Common myeloid progenitor, CD34-positive (primary cell): ENCODE measurements at places on chromosomes 13 and 19.
A peak's percentile ranks its signal among the peaks of the same experiment; 100 is the strongest.

- no peak for DNase-seq
Observed at GRCh38 chr13:77437267-77437666, 98.2 kb upstream of the SCEL start.

GRCh38 chr13:102978168-102978567 lies 88.0 kb downstream of the SLC10A2 start:
- DNase-seq, result no peak

DNA sequence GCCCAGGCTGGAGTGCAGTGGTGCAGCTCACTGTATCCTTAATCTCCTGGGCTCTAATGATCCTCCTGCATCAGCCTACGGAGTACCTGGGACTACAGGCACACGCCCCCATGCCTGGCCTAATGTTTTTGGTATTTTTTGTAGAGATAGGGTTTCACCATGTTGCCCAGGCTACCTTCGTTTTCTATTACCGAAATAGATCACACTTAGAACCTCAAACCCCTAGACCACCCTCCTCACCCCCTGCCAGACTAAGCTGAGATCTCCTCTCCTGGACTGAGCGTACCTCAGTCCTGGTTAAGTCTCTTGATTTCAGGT lies 391 bp downstream of the KLF1 start:
- no peak for DNase-seq

DNA sequence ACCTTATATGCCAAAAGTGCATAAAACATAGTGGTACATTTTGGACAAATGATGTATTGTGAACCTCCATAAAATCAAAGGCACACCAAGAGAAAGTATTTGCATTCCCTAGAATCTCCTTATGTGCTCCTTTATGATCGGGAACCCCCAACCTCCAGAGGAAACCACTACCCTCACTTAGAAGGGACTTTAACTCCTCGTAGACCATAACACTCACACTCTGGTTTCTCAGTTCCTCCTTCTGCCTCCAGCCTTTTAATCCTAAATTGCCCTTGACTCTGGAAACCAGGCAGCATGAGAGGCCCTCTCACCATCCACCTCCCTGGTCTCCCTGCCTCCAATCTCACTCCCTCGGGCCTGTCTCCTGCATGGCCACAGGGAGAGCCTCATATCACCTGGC lies 9.8 kb upstream of the KCNN4 start:
- DNase-seq, result no peak

- no peak for DNase-seq
Observed at GRCh38 chr13:53201454-53202225, 173.0 kb downstream of the OLFM4 start.

GRCh38 chr13:68257111-68257842 lies 1027.1 kb upstream of the PCDH9 start:
- DNase-seq, result no peak

GRCh38 chr13:88800505-88800904 lies 1129.3 kb downstream of the SLITRK5 start:
- no peak for DNase-seq

DNA sequence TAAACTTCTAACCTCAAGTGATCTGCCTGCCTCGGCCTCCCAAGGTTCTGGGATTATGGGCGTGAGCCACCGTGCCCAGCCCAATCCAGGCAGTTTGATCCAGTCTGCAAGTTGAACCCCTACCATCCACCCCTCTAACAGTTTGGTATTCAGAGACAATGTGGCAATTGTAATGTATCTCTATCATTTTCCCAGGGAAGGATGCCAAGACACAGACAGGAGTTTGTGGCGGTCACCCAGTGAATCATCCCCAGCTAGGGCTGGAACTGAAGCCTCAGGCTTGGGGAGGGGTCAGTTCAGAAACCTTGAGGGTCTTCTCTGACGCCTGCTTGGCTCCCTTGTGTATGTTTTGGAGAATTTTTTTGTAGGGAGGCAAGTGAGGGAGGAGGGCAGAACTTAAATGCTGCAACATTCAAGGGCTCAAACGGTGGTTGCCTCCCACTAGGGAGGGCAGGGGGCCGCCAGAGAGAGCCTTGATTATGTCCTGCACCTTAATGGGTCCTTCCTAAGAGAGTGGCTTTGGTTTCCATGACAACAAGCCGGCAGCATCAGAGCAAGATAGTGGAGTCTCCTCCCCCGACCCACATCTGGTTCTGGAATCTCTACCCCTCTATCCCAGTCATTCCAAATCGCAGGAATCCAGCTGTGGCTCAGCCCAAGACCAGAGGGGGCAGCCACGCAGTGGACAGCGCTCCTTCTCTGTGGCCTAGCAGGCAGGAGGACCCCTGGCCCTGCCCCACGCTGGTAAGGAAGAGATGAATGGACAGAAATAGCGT lies 14.9 kb upstream of the FEM1A start:
- DNase-seq, result no peak

DNA sequence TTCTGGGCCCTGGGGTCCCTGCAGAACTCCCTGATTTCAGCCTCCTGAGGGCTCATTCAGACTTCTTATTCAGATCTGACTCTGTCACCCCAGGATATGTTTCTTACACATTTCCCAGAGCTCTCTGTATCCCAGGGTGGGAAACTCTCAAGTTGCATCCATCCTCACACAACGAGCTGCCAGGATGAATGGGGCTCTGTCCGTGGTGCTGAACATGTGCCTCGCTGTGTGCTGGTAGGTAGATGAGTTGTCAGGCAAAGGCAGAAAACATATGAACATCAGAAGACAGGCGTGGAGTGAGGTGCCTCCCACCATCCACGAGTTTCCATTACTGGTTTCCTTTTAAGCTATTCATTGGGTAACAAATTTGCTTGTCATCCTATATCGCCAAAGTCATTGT lies 11.4 kb upstream of the IGFL1 start:
- peak; percentile 57 for DNase-seq

GRCh38 chr19:4673726-4674125 lies 3.6 kb upstream of the MYDGF start:
- no peak for DNase-seq

DNA sequence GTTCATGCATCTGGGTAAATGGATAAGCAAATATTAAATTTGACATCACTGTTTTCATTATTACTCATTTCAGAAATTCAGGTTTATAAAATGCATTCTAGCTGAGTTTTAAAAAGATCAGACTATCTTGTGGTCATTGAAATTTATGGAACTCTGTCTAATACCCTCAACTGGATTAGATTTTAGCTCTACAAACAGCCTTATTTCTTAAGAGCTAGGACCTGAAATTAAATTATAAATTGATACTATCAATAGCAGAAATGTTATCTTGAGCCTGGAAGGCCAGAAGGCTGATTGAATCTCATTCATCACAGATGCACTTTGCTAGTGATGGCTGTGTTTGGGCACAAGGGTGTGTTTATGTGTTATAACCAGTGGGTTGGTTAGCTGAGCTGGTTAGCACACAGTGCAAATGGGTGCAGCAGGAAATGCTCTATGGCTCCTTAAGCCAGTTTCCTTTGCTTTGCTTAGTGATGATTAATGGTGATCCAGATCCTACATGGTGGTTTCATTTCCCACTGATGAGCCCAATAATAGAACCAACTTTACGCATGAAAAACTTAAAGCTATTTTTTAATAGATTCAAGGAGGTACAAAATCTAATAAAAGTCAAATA lies 310.8 kb upstream of the KLF12 start:
- no peak for DNase-seq

GRCh38 chr19:13128583-13128982 lies 10.5 kb downstream of the NACC1 start:
- DNase-seq, result no peak

GRCh38 chr13:27379694-27380641 lies 44.5 kb upstream of the GTF3A start:
- peak; percentile 82 for DNase-seq

DNA sequence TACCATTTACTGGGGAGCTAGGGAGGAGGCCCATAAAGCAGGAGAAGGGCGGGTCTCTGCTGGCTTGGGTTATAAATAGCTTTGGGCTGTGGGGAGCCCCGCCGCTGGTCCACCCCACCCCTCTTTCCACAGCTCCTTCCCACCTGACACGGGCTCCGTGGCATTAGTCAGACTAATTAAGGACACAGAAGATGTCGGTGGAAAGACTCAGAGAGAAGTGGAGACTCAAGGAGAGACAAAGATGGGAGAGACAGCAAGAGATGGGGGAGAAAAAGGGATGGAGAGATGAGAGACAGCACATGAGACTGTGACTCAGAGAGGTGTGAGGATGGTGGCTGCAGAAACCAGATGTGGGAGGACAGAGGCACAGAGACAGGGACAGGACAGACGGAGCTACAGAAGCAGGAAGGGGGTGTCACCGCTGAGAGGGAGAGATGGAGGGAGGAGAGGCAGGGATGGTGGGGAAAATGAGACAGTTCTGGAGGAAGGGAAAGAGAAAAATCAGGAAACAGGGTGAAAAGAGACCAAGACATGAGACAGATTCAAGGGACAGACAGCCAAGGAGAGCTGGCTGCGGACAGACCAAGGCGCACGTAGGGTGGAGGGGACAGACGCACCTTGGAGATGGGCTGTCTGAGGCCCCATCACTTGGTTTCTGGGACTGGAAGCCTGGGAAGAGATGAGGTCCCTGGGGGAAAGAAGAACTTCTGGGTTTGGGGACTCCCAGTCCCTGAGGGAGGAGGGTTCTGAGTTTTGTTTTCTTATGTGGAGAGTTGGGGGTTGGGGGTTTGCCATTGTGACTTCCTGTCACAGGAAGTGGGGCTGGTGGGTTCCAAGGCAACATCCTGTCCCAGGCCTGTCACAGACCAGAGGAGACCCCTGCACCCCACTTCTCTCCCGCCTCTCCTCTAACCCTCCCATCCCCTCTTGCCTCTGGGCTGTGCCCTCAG lies 4.1 kb downstream of the ARHGEF1 start:
- DNase-seq, result peak; percentile 87

GRCh38 chr19:1041835-1042685 lies 2.2 kb downstream of the ABCA7 start:
- DNase-seq, result no peak

DNA sequence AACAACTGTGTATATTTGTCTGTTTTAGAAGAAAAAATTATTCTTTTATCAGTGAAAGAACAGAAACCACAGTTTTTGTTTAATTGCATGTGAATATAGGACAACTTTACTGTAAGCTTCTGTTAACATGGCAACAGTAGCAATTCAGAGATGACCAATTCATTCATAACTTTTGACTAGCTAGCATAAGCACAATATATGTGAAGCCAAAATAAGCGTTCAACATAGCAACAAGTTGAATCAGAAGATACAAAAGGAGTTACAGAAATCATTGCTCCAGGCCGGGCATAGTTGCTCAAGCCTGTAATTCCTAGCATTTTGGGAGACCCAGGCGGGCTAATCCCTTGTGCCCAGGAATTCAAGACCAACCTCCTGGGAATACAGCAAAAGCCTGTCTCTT lies 197.1 kb upstream of the GPC6 start:
- DNase-seq, result no peak

GRCh38 chr13:27635266-27635665 lies 13.6 kb downstream of the POLR1D start:
- no peak for DNase-seq

- DNase-seq, result no peak
Observed at GRCh38 chr13:88000787-88001186, 329.6 kb downstream of the SLITRK5 start.

DNA sequence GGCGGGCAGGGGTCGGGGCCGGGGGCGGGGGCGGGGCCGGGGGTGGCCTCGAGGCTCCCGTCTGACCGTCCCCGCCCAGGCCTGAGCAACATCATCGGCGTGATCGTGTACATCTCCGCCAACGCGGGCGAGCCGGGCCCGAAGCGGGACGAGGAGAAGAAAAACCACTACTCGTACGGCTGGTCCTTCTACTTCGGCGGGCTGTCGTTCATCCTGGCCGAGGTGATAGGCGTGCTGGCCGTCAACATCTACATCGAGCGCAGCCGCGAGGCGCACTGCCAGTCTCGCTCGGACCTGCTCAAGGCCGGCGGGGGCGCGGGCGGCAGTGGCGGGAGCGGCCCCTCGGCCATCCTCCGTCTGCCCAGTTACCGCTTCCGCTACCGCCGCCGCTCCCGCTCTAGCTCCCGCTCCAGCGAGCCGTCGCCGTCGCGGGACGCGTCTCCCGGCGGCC lies 9.4 kb upstream of the CACNG6 start:
- peak; percentile 37 for DNase-seq

DNA sequence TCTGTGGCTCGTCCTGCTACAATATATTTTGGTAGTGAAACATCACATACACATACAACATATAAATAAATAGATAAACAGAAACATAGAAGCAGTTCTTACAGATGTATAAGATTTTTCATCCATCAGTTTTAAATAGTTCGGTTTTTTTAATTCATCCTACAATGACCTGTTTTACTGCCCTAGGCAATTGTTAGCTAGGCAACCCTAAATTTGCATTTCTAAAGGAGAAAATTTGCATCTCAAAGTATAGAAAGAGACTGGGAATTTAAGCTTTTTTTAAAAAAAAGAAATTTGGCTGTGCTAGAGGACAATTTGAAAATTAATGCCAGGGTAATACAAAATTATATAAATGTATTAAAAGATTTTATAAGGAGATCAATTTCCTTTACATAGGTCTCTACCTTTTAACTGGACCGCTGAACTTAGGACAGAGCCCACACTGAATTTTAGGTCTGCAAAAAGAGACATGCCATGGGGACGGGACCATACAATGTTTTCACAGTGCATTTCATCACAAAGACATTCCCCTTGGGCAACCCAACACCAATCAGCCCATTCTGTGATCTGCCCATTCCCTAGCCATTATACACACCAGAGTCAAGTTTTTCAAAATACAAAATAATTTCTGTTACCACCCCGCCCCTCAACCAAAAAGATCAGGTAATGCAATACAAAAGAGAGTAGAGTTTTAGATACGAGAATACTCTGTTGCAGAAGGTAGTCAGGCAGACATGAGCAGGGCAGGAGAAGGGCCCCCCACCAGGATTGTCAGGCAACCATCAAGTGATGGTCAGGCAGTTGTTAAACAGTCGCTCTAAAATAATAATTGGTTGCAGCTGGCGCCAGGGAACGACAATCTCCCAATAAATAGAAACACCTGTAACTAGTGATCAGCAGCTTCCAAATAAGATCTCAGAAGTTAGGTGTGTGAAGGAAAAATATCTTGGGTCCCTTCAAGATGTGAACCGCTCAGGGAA lies 299.7 kb upstream of the SGCG start:
- no peak for DNase-seq

GRCh38 chr19:34838753-34839431 lies 65.9 kb upstream of the ZNF599 start:
- DNase-seq, result peak; percentile 47
